ENCODE measurements at places on chromosomes 2 and 18.

DNA sequence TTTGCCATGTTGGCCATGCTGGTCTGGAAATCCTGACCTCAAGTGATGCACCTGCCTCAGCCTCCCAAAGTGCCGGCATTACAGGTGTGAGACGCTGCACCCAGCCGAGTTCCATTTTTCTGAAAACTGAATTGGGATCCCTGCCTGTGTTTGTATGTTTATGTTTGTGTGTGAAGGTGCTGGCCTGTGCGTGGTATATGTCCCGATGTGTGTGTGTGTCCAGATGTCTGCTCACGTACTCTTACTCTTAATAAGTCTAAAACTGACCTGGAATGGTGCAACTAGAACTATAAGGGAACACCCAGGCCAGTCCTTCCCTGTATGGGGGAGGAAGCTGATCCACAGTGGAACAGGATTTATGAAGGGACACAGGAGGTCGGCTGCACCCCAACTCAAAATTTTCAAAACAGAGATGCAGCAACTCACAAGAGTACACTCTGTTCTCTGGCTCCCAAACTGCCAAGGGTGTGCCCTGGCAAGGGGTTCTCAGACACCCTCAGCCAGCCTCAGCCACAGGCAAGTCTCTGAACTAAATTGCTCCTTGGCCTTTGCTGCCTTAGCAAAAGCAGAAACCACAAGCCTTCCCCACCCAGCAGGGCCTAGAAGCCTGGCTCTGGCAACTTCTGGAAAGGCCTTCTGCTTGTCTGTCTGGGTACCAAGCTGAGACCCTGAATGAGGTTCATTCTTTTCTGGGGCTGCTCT, 36.5 kb downstream of the RHOB start:
- DNase-seq, result no peak

GRCh38 chr2:192551760-192552159, 357.0 kb upstream of the TMEFF2 start:
- no peak for DNase-seq

DNA sequence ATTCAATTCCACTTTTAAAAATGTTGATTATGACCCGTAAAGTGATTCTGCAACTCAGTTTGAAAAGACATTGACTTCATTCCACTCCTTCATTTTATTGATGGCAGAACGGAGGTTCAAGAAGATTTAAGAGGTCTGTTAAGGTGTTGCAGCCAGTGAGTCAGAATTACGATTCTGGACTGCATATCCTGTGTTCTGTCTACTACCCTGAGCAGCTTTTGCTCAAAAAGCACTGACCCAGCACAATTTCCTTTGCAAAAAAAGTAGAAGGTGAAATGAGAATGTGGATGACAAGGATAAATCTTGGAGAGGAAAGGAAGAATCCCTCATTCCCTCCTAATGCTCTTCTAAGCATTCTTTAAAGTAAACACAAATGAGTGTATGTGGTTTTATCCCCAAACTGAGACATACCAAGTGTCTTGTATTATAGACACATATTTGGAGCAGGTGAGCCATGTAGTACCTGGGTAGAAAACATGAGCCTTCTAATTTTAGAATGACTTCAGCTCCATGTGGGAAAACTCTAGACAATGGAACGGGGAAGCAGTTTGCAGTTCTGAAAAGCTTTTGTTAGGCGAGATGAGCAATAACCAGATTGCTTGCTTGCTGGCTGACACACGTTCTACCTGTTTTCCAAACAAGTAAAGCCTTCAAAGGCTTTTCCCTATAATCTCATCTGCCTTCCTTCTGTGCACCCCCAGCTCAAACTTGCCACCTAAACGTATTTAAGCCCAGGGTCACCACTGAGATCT, 44.7 kb downstream of the TGFA start:
- DNase-seq, result no peak

- no peak for DNase-seq
Measured at GRCh38 chr2:239264492-239264837, 136.4 kb downstream of the HDAC4 start.

- no peak for DNase-seq
Measured at GRCh38 chr2:67724261-67724660, 327.1 kb downstream of the ETAA1 start.
